Tibial artery (tissue), 4 donors: ENCODE measurements at places on chromosomes 1 and 21.

DNA sequence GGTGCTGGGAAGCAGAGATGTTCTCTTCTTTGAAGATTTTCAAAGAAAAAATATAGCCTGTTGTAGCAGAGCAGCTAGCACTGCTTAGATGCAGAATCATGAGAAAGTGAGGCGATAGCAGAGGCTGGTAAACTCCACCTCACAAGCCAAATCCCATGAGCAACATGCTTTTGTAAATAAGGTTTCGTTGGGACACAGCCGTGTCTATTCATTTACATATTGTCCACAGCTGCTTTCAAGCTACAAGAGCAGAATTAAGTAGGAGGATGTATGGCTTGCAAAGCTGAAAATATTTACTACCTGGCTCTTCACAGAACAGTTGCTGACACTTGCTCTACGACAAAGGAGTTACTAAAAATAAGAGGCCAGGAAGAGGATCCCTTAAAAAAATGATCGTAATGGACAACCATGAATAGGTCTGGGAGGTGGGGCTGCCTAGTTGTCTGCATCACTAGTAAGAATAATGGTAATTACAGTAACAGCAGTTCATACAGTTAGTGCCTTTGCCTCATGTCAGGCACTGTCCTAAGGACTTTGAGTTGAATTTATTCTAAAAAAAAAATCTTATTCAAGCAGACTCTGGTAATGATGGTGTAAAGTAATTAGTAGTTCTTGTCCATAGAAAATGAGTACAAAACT lies 622.0 kb downstream of the KIF26B start:
- no peak for DNase-seq

DNA sequence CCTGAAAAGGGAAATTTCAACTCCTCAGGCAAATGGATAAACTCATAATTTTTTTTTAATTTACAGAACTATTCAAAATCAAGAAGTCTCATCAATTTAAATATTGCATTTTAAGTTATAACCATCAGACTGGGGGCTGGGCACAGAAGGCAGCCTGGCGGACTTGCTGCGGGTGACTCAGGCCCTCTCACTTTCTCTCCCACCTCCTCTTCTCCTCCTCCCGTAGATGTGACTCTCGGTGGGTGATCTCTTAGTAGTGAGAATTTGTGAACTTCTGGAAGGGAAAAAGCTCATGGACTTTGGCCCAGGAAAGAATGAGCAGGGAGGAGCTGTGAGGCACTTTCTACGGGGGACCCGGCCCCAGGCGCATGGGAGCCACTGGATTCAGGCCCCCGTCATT lies 32.9 kb downstream of the CLIC6 start:
- no peak for DNase-seq

- DNase-seq: no peak
Observed at GRCh38 chr1:161128591-161129420, 3.7 kb downstream of the DEDD start.

GRCh38 chr1:167722870-167723251 lies 1.1 kb downstream of the MPZL1 start:
- no peak for DNase-seq

DNA sequence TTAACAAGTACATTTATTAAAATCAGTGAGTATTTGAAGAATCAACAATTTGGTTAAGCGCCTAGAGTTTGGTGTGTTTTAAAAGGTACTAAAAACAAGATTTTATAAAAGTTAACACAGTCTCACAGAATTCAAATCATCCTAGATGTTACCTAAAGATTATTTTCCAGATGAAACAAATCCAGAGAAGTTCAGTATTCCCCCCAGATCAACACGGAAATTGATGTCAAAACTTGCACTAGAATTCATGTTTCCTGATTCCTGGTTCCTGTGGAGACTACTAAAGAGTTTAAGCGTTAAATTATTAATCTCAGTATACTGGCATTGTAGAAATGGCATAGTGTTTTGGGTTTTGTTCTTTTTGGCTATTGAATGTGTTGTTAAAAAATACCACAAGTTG lies 1.4 kb downstream of the PTBP2 start:
- no peak for DNase-seq

- DNase-seq: no peak
Observed at GRCh38 chr1:107451715-107452114, 310.9 kb downstream of the NTNG1 start.

GRCh38 chr1:66274634-66275033 lies 259.3 kb upstream of the SGIP1 start:
- DNase-seq: no peak

- DNase-seq: no peak
Observed at GRCh38 chr1:88454781-88455180, 229.3 kb upstream of the PKN2 start.

DNA sequence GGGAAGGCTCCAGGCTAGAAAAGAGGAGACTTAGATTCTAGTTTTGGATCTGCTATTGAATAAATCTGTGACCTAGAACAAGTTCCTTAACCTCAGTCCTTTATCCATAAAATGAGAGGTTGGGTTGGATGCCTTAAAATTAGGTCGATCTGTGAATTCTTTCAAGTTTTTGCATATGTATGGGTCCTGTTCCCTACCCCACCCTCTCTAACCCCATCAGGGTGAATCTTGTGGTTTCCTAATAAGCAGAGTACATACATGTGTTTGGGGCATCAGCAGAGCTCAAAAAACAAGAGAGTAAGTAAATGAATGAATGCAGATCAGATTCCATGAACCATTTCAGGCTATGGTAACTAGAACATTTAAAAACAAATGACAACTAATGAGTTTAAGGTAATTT lies 6.2 kb downstream of the SPRR4 start:
- DNase-seq: no peak
